PC-9 (cell line): ENCODE measurements at places on chromosomes 12 and 14. TPM values are rescaled to one million over a fixed set of nuclear protein-coding genes. Genes with fewer than 3 reads are reported as not detected.

- no peaks in the 10 kb centered on the region for H3K36me3 ChIP-seq
- no peaks in the 10 kb centered on the region for H3K4me1 ChIP-seq
- H3K27me3 ChIP-seq, result no peaks in the 10 kb centered on the region
- no peak overlapping the region for H3K4me3 ChIP-seq
- DNase-seq, result no peak
These were observed 153.0 kb upstream of the DIO2 start for GRCh38 chr14:80364274-80364673.

GRCh38 chr12:93245543-93245942, 132.2 kb upstream of the NUDT4 start:
- H3K27me3 ChIP-seq, result no peaks in the 10 kb centered on the region
- H3K27ac ChIP-seq, result no peak overlapping the region
- no peak overlapping the region for H3K4me3 ChIP-seq
- no peaks in the 10 kb centered on the region for H3K36me3 ChIP-seq
- H3K4me1 ChIP-seq, result peaks cover 23% of the 10 kb centered on the region
- no peak for DNase-seq

DNA sequence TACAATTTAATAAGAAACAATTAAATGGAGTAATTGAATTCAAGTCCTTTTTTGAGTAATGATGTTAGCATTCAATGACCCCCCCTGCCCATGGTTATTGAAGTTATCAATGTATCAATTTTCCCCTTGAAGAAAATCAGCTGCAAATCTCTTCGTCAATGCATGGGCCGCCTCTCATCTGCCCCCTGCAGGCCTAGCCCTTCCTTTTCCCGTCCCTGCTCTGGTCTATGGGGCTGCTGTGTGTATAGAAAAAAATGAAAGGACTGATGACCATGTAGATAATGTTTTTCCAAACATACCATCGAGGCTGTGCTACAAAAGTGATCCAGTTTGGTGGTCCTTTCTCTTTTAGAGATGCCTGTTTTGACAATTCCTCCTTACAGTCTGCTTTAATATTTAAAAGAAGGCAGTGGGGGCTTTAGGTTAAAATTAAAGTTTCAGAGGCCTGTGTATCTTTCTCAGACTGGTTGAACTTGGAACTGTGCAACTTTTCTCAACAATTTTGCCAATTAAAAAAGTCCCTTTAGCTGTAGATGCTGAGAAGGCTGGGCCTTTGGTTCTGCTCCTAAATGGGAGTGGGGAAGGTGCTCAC, 98.4 kb downstream of the APAF1 start:
- DNase-seq, result no peak
- no peaks in the 10 kb centered on the region for H3K4me1 ChIP-seq
- H3K27me3 ChIP-seq, result peaks cover 45% of the 10 kb centered on the region

DNA sequence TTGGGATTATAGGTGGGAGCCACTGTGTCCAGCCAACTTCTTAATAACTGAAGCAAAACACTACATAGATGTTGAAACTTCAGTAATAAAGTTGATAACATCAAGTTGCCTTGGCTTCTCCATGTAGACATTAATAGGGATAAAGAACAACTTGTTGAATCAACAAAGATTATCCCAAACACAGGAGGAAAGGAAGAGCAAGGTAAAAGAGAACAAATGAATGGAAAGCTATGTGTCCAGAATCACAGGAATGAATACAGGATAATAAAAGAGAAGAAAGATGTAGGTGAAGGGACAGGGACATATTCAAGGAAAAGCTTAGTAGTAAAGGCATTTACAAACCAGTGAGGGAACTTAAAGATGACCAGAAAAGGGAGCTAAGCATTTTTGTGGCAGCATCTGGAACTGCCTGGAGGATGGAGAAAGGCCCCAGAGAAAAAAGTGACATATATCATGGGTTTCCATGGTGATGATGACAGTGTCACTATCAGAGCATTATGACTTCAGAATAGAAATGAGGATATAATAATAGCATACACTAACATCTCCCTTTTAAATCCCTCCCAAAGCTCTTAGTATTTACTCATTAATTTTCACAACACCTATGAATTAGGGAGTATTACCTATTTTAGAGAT, 24.0 kb upstream of the MDM1 start:
- no peak overlapping the region for H3K4me3 ChIP-seq
- no peaks in the 10 kb centered on the region for H3K36me3 ChIP-seq
- H3K4me1 ChIP-seq, result no peaks in the 10 kb centered on the region
- no peak overlapping the region for H3K27ac ChIP-seq
- DNase-seq, result no peak

- H3K4me3 ChIP-seq, result no peak overlapping the region
- H3K27me3 ChIP-seq, result peaks cover 88% of the 10 kb centered on the region
- no peaks in the 10 kb centered on the region for H3K36me3 ChIP-seq
- no peak overlapping the region for H3K27ac ChIP-seq
- H3K4me1 ChIP-seq, result no peaks in the 10 kb centered on the region
- no peak for DNase-seq
These were observed 81.5 kb downstream of the DPF3 start for GRCh38 chr14:72812292-72812851.

DNA sequence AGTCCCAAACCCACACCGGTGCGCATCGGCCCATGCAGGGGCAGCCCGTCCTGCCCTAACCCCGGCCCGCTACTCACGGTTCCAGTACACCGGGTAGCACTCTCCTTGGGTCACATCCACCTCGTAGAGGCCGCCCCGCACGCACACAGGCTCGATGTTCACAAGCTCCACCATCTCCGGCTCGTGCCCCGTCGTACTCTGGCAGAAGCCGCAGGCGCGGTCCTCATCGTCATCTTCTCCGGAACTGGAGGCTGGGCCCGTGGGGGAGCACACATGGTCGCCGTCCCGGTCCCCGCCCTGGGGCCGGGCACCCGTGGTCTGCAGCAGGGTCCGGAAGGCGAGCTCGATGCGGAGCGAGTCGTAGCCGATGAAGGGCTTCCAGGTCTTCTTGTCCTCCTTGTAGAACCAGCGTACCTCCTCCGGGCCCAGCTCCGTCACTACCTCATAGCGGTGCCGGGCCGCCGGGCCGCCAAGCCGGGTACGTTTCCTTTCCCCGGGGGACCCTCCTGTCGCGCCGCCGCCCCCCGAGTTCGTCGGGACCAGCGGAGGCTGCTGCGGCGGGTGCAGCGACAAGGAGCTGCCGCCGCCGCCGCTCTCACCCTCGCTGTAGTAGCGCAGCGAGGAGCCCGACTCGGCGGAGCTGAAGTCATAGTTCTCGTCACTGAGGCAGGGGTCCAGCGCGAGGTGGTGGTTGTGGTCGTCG, 788 bp downstream of the DDHD1 start:
- H3K36me3 ChIP-seq, result no peaks in the 10 kb centered on the region; the same call in 1 of the 2 replicates
- no peak overlapping the region for H3K27ac ChIP-seq
- DNase-seq, result no peak
- peaks cover 14% of the 10 kb centered on the region for H3K4me1 ChIP-seq

DNA sequence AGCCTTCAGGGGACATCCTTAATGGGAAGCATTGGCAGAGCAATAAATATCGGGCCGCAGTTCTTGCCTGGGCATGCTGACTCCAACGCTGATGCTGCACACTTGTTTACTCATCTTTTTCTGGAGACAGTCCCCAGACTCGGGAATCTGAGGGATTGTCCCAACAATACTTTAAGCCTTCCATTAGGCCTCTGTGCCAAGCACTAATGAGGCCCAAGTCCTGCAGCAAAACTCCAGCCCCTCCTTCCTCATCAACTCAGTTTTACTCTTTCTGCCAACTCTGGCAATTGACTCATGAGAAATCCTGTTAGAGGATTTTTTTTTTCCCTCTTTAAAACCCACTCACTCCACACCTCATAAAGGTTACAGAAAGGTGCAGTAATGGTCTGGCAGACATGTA, 233.4 kb upstream of the PELI2 start:
- peaks cover 16% of the 10 kb centered on the region for H3K4me1 ChIP-seq
- DNase-seq, result no peak
- H3K36me3 ChIP-seq, result no peaks in the 10 kb centered on the region
- H3K27ac ChIP-seq, result no peak overlapping the region
- no peak overlapping the region for H3K4me3 ChIP-seq

GRCh38 chr12:70966046-70966445, 45.5 kb upstream of the PTPRR start:
- no peaks in the 10 kb centered on the region for H3K27me3 ChIP-seq
- no peaks in the 10 kb centered on the region for H3K4me1 ChIP-seq
- no peak for DNase-seq
- H3K27ac ChIP-seq, result no peak overlapping the region
- no peaks in the 10 kb centered on the region for H3K36me3 ChIP-seq

DNA sequence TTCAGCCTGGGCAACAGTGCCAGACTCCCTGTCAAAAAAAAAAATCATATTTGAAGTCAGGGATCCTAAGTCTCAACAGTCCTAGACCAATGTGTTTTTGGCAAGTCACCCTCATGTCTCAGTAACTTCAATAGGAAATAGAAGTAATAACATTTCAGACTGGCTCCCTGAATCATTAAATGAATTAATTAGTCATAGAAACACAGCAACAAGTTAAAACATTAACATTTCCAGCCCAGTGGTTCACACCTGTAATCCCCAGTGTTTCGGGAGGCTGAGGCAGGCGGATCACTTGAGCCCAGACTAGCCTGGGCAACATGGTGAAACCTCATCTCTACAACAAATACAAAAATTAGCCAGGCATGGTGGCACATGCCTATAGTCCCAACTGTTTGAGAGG, 125.2 kb downstream of the GTF2A1 start:
- peaks cover 20% of the 10 kb centered on the region; the same call in 1 of the 2 replicates for H3K27me3 ChIP-seq
- H3K4me3 ChIP-seq, result no peak overlapping the region
- H3K36me3 ChIP-seq, result no peaks in the 10 kb centered on the region
- no peak overlapping the region for H3K27ac ChIP-seq
- no peaks in the 10 kb centered on the region for H3K4me1 ChIP-seq

DNA sequence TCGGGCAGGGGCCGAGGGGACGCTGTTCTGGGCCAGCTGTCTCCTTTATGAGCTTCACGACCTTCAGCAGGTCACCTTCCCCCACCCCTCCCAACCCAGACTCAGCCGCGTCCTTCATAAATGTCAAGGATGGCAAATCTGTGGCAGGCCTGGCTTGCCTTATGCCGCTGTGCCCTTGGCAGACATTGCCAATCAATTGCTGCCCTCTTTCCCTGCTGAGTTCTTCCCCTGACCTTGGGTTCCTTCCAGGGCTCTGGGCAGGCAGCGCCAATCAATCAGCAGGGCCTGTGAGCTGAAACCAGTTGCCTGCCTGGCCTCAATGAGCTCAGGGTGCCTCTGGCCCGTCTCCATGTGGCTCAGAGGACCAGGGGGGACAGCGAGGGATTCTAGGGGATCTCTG, 7.7 kb downstream of the FAM222A start:
- DNase-seq, result no peak
- H3K4me3 ChIP-seq, result no peak overlapping the region
- no peak overlapping the region for H3K27ac ChIP-seq
- H3K36me3 ChIP-seq, result no peaks in the 10 kb centered on the region
- H3K4me1 ChIP-seq, result no peaks in the 10 kb centered on the region

- H3K36me3 ChIP-seq, result no peaks in the 10 kb centered on the region
- H3K27me3 ChIP-seq, result no peaks in the 10 kb centered on the region
- H3K4me1 ChIP-seq, result peaks cover 24% of the 10 kb centered on the region
- H3K4me3 ChIP-seq, result no peak overlapping the region
- peak; percentile 28 for DNase-seq
- H3K27ac ChIP-seq, result peak overlapping the region; percentile 85
These were observed 3.0 kb upstream of the METTL17 start for GRCh38 chr14:20986811-20987210.

- no peaks in the 10 kb centered on the region; the same call in 1 of the 2 replicates for H3K36me3 ChIP-seq
- no peak for DNase-seq
- no peaks in the 10 kb centered on the region for H3K4me1 ChIP-seq
- no peaks in the 10 kb centered on the region for H3K27me3 ChIP-seq
- no peak overlapping the region for H3K4me3 ChIP-seq
These were observed 11.2 kb downstream of the CEP170B start for GRCh38 chr14:104876251-104876699.

- H3K27me3 ChIP-seq, result peaks cover 71% of the 10 kb centered on the region
- DNase-seq, result no peak
- H3K27ac ChIP-seq, result no peak overlapping the region
- no peak overlapping the region for H3K4me3 ChIP-seq
These were observed 338.1 kb downstream of the CACNA1C start for GRCh38 chr12:2390850-2391390.

- DNase-seq, result no peak
- no peak overlapping the region for H3K27ac ChIP-seq
- H3K4me3 ChIP-seq, result no peak overlapping the region
These were observed 890.8 kb upstream of the USP15 start for GRCh38 chr12:61369241-61369910.

- H3K4me1 ChIP-seq, result peaks cover 33% of the 10 kb centered on the region
- DNase-seq, result no peak
- no peaks in the 10 kb centered on the region for H3K36me3 ChIP-seq
- H3K27me3 ChIP-seq, result no peaks in the 10 kb centered on the region
- H3K27ac ChIP-seq, result peak overlapping the region; percentile 84
- no peak overlapping the region for H3K4me3 ChIP-seq
These were observed 111.8 kb upstream of the DNM1L start for GRCh38 chr12:32567296-32567674.

GRCh38 chr14:94632305-94632590, 20.1 kb downstream of the SERPINA3 start:
- H3K36me3 ChIP-seq, result no peaks in the 10 kb centered on the region
- DNase-seq, result no peak
- no peaks in the 10 kb centered on the region for H3K4me1 ChIP-seq

- no peak for DNase-seq
- H3K27me3 ChIP-seq, result no peaks in the 10 kb centered on the region
- H3K4me1 ChIP-seq, result no peaks in the 10 kb centered on the region
- H3K27ac ChIP-seq, result no peak overlapping the region
These were observed 705.8 kb upstream of the USP15 start for GRCh38 chr12:61554268-61555008.

GRCh38 chr12:26425587-26426260, 230.4 kb downstream of the SSPN start:
- H3K27ac ChIP-seq, result no peak overlapping the region
- H3K36me3 ChIP-seq, result no peaks in the 10 kb centered on the region
- no peak for DNase-seq
- no peaks in the 10 kb centered on the region for H3K4me1 ChIP-seq
- no peaks in the 10 kb centered on the region for H3K27me3 ChIP-seq
- H3K4me3 ChIP-seq, result no peak overlapping the region

Gene BRMS1L
- total RNA-seq, result 5.7 and 8.0 TPM in 2 replicates

Gene ADAM20
- total RNA-seq, result 0.94 and 1.9 TPM in 2 replicates

Gene BLOC1S1
- total RNA-seq, result 81.1 and 101 TPM in 2 replicates

Gene MAP3K9
- 21.4 and 25.0 TPM in 2 replicates for total RNA-seq

Gene CIT
- 73.9 and 81.8 TPM in 2 replicates for total RNA-seq

Gene KRT73
- total RNA-seq, result not detected in 2 replicates

Gene FSCB
- total RNA-seq, result not detected in 2 replicates
